Left lung (tissue), 14 donors: ENCODE measurements at places on chromosomes 4 and X.

GRCh38 chr4:83486457-83487129 is 1.7 kb upstream of the ABRAXAS1 start:
- no peak for DNase-seq

DNA sequence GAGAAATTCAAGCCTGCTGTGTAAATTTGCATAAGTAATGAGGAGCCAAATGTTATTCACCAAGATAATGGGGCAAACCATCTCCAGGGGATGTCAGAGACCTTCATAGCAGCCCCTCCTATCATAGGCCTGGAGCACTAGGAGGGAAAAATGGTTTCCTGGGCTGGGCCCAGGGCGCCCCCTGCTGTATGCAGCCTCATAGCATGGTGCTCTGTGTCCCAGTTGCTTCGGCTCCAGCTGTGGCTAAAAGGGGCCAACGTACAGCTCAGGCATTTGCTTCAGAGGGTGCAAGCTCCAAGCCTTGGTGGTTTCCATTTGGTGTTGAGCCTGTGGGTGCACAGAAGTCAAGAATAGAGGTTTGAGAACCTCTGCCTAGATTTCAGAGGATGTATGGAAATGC is 859.3 kb downstream of the RPA4 start:
- DNase-seq: no peak

DNA sequence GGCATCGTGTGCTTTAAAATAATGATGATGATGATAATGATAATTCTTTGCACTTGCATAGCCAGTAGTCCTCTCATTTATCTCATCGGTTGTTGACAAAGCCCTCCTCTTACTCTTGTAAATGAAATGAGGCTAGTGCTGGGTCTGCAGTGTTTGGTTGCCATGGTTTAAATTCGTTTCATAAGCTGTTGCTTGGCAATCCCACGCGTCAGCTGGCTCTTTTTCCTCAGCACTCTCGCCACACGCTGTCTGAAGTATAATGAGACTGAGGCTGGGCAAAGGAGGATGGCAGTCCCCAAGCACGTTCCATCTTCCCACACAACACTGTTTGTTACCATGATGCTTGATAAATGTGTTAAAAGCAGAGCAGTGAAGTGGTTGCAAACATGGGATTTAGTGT is 15.5 kb downstream of the PAGE4 start:
- DNase-seq: peak; percentile 75

DNA sequence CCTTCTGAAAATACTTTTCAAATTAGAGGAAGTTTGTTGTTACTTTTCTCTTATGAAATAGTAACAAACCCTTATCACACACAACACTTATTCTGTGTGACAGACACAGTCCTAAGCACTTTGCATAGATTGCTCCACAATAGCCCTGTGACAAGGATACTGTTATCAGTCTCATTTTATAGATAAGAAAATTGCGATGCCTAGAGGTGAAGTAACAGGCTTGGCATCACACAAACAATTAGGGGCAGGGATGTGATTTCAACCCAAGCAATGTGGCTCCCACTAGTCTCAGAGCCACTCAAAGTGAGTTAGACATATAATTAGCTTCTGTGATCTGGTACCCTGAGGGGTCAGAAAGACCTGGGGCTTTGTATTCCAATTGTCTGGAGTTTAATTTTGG is 339.9 kb downstream of the FBXO8 start:
- no peak for DNase-seq

DNA sequence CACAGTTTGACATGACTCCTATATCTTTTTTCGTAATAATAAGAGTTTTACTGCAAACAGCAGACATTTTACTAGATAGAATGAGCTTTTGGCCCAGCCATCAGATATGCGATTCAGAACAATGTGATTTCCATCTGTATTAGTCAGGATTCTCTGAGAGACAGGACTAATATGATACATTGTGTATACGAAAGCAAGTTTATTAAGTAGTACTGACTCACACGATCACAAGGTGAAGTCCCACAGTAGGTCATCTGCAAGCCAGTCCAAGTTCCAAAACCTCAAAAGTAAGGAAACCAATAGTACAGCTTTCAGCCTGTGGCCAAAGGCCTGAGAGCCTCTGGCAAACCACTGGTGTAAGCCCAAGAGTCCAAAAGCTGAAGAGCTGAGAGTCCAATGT is 24.1 kb downstream of the CXCL8 start:
- no peak for DNase-seq

GRCh38 chr4:114911111-114911510 is 202.3 kb downstream of the NDST4 start:
- DNase-seq: no peak

GRCh38 chrX:95044331-95044730 is 1370.3 kb downstream of the FAM133A start:
- DNase-seq: no peak

DNA sequence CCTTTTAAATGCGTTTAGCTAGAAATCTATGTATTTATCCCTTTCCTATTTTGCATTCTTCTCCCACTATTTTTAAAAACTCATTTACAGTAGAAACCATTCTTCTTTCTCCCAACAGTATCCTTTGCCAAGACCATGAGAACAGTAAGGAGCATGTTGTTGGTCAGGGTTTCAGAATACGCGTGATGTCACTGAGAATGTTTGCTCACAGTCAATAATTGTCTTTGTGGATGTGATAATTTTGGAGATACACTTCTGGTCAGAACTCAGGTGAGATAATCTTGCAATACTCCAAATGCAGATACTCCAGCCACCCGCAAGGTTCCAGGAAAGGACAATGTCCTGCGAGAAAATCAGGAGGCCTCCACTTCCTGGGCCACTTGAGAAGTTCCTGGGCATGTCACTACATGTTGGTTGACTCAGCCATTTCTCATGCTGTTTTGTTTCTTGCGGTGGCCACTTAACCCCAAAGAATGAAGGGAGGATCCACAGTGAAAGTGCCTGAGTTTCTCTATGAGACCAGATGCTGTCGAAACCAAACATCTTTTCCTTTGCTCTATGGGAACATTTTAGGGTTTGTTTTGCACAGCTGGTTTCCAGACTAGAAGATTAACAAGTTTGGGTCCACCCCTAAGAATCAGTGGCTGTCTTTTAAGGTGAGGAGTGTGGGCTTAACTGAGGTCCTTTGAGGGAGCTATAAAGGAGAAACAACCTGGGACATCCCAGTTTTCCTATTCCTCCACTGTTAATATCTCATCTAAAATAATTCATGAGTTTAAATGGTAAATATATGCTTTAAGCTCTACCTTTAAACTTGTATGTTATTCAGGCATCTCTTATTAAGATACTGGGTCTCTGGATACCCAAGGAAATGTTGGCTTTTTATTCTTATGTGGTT is 116.0 kb downstream of the SOWAHB start:
- DNase-seq: no peak

DNA sequence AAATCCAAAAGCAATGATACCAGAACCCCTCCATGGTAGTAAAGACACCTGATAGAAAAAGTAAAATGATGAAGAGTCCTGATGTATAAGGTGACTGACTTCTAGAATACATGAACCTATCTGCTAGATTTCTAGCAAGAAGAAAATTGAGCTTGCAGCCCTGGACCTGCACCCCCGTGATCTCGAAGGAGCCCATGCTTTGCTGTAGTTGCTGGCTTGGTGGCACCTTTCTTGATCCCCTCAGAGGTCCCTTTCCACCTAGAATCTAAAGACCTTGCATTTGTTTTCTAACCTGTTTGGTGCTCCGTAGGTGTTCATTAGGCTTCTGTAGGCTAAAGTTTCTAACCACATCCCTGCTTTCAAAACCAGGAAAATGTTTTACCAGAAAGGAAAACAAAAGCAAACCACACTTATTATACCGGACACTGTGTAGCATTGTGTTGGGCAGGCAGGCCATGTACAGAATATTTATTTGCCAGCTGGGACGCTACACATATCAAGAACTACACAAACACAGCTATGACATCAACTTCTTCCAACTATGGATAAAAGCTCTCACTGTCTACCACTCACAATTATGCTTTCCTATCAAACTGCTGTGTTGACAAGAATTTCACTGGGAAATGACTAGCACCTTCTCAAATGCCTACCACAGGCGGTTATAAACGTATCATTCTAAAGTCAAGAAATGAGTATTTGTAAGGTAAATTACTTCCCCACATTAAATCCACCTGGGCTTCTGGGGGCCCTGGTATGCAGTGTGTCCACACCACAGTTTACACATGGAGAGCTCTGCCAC is 316.2 kb downstream of the UNC5C start:
- DNase-seq: no peak

DNA sequence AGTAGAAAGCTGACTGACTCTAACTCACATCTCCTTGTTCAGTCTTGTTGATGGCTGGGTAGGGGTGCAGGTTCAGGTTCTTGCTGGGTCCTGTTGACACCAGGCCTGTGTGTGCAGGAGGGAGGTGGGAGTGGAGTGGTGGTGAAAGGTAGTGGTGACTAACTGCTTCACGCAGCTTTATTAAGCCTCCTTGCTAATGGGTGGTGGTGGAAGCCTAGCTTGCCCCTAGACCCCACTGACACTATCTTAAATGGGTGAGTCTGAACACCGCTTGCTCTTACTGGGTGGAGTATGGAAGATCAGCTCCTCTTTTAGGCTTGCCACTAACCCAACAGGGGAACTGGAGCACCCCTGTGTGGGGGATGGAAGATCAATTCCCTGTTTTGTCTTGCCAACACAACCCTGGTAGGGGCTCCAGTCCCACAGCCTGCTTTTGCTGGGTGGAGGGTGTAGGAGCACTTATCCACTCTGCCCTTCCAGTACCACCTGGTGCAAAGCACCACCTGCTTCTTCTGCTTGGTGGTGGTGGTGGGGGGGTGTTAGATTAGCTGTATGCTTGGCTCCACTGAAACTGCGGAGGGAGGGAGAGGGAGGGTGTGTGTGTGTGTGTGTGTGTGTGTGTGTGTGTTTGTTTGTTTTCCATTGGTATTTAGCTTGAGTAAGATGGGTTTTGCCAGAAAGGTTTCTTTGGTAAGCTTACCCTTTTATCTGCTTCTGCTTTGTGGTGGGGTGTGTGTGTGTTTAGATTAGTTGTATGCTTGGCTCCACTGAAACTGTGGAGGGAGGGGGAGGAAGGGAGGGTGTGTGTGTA is 25.6 kb downstream of the KDM6A start:
- DNase-seq: no peak

GRCh38 chr4:139940600-139940999 is 213.4 kb downstream of the MAML3 start:
- no peak for DNase-seq

DNA sequence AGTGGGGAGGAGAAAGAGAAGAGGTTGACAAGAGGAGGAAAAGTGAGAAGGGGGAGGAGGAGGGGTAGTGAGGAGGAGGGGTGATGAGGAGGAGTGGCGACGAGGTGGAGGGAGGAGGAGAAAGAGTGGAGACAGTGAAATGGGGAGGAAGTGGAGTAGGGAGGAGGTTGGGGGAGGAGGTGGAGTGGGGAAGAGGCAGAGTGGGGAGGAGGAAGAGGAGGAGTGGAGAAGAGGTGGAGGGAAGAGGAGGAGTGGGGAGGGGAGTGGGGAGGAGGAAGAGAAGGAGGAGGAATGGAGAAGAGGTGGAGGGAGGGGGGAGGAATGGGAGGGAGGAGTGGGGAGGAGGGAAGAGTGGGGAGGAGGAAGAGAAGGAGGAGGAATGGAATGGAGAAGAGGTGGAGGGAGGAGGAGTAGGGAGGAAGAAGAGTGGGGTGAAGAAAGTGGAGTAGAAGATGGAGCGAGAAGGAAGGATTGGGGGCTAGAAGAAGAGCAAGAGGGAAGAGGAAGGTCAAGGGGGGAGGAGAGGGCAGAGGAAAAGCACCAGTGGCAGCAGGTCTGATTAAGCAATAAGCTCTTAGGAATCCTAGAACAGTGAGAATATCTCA is 50.0 kb upstream of the MTNR1A start:
- DNase-seq: no peak

GRCh38 chrX:14228611-14229010 is 198.9 kb upstream of the GEMIN8 start:
- no peak for DNase-seq

- no peak for DNase-seq
These were observed 73.9 kb downstream of the ACOX3 start for GRCh38 chr4:8366601-8367000.

DNA sequence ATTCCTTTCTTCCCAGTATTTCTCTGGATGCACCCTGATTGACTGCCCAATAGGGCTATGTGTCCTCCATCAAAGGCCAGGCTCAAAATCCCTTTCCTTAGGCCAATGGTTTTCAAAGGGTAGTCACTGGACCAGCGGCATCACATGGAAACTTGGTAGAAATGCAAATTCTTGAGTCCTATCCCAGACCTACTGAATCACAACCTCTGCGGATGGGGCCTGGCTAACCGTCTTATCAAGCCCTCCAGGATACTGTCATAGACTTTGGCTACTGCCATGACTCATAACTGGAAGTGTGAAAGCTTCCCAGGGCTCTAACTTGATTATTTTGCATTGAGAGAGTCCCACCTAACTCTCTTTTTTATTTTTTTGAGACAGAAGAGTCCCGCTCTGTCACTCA is 71.9 kb upstream of the TFDP3 start:
- no peak for DNase-seq

DNA sequence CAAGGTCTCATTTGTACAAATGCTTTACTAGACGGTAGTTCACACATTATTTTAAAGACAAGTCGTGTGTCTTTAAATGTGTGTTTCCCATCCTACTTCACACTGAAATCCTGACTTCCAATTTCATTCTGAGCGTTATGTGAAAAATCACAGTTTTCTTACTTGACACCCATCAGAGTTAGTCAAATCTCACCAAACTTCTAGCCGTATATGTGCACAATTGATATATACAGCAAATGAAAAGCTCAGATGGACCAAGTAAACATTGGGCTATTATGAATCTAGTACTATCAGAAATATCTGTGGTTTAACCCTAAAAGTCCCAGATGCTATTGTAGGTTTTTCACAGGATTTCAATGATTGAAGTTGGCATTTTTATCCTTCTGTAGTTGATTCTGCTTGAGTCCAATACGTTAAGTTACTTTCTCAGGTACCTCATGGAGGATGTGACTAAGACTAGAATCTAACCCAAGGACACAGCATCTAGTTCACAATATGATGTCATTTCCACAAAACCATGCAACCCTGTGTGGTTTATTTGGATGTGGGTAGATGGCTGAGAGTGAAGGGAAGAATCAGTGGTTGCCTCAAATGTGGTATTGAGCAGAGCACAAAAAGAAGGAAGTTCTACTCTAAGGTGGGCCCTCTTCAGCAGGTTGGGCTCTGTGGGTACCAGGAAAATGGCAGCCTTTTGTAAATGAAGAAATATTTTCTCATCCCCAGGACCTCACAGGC is 22.1 kb upstream of the TRIM60 start:
- no peak for DNase-seq

GRCh38 chrX:103792916-103793544 is 16.4 kb downstream of the PLP1 start:
- DNase-seq: no peak

DNA sequence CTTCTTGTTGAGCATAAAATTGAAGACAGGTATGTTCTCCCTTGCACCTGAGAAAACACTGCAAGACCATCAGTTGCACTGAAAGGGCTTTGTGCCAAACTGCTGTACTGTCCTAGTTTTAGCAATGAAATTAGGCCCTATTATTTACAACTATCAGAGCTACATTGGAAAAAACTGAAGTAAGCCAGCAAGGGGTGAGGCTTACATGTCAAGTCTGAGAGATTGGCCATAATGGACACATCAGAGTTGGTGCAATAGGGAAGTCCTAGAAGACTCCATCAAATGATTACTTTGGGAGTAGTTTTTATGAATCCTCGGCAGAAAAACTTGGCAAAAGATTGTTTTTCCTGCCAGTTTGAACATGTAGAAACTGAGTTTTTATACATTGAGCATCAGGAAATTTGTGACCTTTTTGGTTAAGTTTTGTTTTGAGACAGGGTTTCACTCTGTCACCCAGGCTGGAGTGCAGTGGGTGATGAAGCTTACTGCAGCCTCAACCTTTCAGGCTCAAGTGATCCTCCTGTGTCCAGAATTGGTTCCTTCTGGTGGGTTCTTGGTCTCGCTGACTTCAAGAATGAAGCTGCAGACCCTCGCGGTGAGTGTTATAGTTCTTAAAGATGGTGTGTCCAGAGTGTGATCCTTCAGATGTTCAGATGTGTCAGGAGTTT is 160.1 kb upstream of the BANK1 start:
- DNase-seq: no peak
